COLO829 (cell line): ENCODE measurements at places on chromosomes 2 and 18.

DNA sequence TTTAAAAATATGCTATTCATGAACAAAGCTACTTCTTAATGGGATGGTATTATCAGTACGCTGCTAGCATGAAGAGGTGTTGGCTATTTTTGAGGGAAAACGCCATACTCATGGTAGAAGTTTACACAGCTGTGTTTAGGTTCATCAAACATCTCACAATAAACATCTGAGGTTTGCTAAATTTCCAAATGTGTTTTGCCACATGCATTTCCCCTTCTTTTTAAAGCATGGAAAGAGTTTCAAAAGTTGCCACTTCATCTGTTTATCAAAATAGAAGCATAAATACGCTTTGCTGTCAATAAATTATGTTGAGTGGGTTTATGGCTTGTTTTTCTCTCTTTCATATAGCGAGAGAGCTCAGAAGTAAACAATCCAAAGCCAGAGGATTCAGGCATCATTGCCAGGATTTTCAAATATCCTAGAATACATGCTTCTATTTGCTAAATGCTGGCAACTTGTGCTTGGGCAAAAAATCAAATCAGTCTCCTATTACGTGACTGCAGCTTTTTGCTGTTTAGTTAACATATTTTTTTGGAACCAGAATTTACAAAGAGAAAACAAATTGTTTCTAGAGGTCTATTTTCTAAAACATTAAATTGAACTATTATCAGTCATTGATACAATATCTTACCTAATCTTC lies 1919.9 kb upstream of the LRRTM1 start:
- no peak for DNase-seq

- DNase-seq = no peak
These were observed 36.9 kb downstream of the SNED1 start for GRCh38 chr2:241035142-241035817.

DNA sequence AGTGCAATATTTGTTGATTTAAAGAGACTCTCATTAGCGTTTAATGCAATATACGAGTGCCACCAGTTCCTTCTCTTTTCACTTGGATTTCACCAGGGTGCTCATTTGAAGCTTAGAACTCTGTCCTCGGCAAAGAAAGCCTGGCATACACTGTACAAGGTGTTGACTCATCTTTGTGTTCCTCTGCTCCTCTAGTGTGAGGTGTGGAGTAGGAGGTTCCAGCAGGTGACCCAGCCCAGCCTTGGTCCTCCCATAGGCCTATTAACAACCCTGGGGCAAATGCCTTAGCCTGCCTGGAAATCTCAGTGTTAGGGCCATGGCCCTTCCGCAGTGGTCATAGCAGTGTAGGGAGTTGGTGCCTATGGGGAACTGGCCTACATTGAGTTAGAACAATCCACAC lies 20.1 kb downstream of the BCL2L11 start:
- no peak for DNase-seq

GRCh38 chr2:222861411-222862105 lies 722 bp downstream of the ACSL3 start:
- no peak for DNase-seq
